ENCODE measurements at places on chromosomes 7 and 10. TPM values are rescaled to one million over a fixed set of nuclear protein-coding genes. Genes with fewer than 3 reads are reported as not detected.
A peak's percentile ranks its signal among the peaks of the same experiment; 100 is the strongest.

Gene HTR5A
- total RNA-seq: not detected

Gene TMEM213
- 0.88 TPM for total RNA-seq

DNA sequence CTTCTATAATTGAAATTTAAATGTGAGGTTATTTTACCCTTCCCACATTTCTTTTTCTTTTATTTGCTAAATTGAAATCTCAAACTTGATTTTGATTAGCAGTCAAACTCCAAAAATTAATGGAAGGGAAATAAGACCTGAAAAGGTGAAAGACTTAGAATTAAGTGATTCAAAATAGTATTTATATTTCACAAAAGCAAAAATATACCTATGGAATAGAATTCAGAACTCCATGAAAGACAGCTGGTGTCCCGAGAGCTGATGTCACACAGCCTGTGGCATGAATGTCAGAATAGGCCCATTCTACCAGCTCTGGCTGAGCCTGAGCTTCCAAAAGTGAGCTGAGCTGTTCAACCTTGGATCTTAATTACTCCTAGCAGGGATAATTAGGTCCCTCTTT, at the start of gene FAM24A:
Gene FAM24A (plus strand): TSS at position 301 of the 400 bp plus-strand sequence. CDS start 1,025 bp downstream, outside the sequence.
- no peak for DNase-seq

Gene PRSS37
- total RNA-seq: not detected

DNA sequence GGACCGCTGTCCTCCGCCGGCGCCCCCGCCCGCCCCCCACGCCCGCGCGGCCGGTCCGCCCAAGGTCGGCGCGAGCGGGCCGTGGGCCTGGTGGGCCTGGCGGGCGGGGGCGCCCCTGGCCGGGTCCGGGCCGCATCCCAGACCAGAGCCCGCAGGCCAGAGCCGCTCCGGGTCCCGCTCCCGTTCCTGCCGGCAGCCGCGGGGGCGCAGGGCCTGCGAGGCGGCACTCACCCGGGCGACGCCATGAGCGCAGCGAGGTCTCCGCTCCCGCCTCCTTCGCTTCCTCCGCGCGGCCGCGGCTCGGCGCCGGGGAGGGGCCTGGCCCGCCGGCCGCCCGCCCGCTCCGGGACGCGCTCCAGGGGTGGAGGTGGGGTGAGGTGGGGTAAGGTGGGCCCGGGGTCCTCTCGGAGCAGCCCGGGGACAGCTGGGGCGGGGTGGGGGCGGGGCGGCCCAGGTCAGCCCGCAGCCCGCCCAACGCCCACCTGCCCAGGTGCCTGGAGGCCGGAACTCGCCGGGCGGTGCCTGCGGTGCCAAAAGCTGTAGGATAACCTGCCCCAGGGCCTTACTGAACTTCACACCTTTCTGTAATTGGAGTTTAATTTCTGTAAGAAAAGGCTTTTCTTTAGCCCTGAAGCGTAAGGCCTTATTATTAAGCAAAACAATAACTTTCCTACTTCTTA, at the start of gene URGCP:
Gene URGCP (minus strand): TSS at position 266 of the 680 bp plus-strand sequence. CDS start 21 bp downstream, at position 245.
- peak; percentile 22 for DNase-seq

Gene RBM20
- total RNA-seq: 1.6 TPM

DNA sequence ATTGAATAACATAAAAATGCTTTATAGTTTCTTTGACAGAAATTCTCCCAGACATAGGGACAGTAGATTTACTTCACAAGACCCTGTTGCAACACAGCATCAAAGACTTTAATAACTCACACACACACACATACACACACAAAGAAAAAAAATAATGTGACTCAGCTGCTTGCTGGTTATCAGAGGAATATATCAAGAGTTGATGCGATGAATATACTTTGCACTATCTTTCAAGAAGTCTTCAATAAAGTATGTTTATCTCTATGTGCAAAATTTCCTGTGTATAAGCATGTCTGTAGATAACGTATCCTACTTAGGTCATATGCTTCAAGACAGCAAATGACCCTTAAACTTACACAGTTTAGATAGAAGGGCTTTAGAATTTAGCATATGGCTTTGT, 243.1 kb downstream of the ARL4A start:
- no peak for DNase-seq

Gene TFPI2
- 46.7 TPM for total RNA-seq

DNA sequence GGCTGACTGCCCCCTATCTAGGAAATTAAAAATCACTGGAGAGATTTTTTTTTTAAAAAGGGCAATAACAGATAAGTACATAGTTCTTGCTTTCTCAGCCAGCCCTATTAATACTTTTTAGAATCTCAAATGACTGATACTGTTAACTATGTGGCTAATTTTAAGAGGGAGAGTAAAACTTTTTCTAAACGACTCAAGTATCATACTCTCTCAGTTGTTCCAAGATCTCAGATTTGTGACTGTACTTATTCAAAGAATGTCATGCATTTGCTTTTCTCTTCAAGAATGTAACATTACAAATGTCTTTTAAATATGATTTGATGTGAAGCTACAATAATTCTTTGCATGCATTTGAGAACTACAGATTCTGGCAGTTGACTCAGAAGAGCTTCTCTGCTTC, 55.4 kb upstream of the RAB11FIP2 start:
- no peak for DNase-seq

Gene TAS2R41
- total RNA-seq: not detected

Gene TYW1B
- total RNA-seq: 3.0 TPM

- no peak for DNase-seq
These were observed 61.3 kb downstream of the CD36 start for GRCh38 chr7:80699721-80700256.

Gene PPP1R9A
- 19.3 TPM for total RNA-seq

Gene EBF3
- total RNA-seq: 6.6 TPM

- DNase-seq: no peak
These were observed 239.3 kb downstream of the THSD7A start for GRCh38 chr7:11592699-11593098.

DNA sequence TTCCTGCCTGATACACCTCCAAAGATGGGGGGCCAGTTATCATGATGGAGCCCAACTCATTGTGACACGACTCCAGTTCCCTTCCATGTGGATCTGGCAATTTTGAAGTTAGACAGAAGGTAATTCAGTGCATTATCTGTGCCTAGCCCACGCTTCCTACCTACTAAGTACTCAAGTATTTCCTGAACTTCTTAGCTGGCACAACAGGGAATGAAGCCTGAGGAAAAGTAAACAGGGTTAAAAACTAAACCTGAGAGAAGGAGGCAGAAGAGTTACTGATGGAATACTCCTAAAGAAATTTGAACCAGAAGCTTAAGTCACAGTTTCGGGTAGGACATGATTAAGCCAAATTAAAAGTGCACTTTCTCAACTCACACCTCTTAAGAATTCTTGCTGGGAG, 1.1 kb upstream of the SEC31B start:
- DNase-seq: no peak

Gene JCAD
- 16.1 TPM for total RNA-seq

DNA sequence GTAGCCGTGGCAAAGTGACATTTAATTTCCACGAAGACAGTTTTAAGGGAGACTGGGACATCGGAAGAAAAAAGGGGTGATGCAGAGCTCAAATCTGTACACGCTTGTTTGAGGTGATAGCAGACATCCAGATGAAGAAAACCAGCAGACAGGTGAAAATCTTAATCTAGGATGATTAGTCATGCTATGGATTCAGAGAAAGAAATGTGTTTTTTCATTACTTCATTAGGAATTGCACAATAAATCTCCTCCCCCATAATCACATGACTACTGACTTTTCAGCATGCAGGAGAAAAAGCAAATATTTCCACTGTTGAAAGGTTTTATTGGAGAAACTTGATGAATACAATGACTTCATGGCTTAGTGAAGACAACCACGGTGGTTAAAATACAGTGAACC, 2.5 kb downstream of the NUDT5 start:
- DNase-seq: no peak

All from breast epithelium (tissue), 4 donors.